NCI-H526 (cell line): ENCODE measurements at places on chromosomes 3 and 15.
A peak's percentile ranks its signal among the peaks of the same experiment; 100 is the strongest.

DNA sequence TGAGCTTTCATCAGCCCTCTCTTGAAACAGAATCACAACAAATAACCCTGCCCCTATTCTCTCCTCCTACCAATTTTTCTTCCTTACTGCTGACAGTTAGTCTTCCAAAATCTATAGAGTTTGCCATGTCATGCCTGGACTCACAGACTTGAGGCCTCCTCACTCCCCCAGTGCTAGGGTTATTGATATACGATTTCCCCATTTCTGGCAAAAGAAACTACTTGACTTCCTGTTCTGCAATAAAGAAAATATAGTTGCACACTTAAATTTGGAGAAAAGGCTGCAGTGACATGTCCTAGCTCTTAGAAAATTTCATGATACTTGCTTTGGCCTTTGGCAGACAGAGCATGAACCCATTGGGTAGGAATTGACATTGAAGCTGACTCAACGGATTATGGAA, 75.9 kb downstream of the CYP19A1 start:
- DNase-seq = no peak

- peak; percentile 71 for DNase-seq
These were observed 17.6 kb downstream of the CCNL1 start for GRCh38 chr3:157142315-157142714.

- DNase-seq = no peak
These were observed 27.3 kb downstream of the NEO1 start for GRCh38 chr15:73079565-73079964.

DNA sequence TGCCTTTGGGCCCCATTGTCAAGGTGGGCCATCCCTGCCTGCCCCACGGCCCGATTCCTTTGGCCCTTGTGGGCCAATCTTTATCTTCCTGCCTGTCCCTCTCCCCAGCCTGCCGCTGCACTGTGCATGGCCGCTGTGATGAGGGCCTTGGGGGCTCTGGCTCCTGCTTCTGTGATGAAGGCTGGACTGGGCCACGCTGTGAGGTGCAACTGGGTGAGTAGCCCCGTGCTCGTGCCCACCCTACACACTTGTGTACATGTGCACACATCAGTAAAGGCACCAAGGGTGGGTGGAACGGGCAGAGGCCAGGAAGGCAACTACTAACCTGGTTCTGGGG, 12.2 kb downstream of the NT5DC2 start:
- no peak for DNase-seq

- no peak for DNase-seq
These were observed 166.8 kb upstream of the LPP start for GRCh38 chr3:187987187-187987586.

- DNase-seq = no peak
These were observed 42.8 kb downstream of the TSC22D2 start for GRCh38 chr3:150450916-150451315.

DNA sequence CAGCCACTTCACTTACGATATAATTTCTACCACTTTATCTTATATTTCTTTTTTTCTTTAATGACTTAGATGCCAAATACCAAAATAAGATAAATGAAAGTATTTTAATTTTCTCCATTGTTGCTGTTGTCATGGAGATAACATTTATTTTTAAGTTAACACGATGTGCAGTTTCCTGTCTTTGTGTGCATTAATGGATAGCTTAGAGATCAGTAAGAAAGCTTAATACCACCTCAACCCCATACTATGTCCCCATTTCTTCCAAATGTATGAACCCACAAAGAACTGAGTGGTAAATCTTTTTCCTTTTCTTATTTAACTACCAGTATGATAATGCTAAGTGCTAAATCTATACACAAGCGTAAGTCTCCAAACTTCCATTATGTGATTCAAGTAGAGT, 17.1 kb downstream of the PCNP start:
- no peak for DNase-seq
